Stimulated activated CD4-positive, alpha-beta T cell treated with anti-CD3 and anti-CD28 coated beads, Interleukin-1b, Interleukin-23, amount 100 ng/mL, for 1 hour (primary cell): ENCODE measurements at places on chromosomes 7 and 10.

- DNase-seq = no peak
These were observed 24.0 kb upstream of the NANOS1 start for GRCh38 chr10:119005362-119006043.

DNA sequence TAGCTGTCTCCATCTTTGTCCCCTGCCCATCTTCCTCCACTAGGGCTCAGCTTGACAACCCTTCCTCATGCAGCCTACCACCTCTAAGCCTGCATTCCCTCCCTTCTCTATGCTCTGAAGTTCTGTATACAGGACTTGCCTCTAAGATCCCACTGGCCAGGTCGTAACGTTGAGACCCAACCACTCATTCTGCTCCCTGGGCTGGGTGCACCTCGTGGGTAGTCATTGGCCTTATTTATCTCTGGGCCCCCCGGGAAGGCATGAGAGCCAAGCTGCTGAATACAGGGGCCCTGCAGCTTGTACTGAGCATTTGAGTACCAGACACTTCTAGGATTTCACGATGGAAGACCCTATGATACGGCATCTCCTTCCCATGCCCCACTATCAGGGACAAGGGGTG is 31.2 kb downstream of the MYL10 start:
- no peak for DNase-seq

DNA sequence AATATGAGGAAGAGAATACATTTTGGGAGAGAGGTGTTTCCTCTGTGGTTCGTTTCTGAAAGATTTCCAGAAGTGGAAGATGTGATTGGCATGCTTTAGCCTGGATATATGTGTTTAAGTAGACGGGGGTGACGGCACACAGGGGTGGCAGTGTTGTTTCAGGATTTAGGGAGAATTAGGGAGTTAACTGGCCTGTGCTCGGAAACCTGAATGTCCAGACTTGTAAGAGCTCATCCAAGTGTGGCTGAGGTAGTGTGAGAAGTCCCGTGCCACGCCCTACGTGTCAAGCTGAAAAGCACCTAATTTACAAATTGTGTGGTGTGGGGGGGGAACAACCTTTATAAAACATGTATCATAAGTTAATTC is 1.1 kb downstream of the RALA start:
- no peak for DNase-seq

DNA sequence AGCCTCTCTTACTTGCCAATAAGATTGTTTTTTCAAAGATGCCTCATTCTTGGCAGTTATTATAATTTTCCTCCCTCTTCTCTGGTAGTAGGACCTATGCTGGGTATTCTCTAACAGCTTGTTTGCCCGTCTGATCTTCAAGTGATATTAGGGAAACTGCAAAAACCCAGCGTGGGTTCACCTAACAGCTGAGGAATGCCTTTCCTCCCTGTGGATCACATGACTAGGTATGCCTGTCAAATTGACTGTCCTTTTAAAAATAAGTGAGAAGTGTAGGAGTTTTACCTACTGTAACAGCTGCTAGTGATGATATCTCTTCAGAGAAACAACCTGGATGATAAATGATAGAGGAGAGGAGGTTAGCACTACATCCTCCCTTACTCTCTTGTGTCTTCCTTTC is 22.0 kb downstream of the HECTD2 start:
- no peak for DNase-seq

- peak; percentile 21 for DNase-seq
These were observed 869 bp downstream of the TRIM24 start for GRCh38 chr7:138460649-138461607.

- DNase-seq = no peak
These were observed 101.9 kb downstream of the EXOC4 start for GRCh38 chr7:133354546-133355324.

DNA sequence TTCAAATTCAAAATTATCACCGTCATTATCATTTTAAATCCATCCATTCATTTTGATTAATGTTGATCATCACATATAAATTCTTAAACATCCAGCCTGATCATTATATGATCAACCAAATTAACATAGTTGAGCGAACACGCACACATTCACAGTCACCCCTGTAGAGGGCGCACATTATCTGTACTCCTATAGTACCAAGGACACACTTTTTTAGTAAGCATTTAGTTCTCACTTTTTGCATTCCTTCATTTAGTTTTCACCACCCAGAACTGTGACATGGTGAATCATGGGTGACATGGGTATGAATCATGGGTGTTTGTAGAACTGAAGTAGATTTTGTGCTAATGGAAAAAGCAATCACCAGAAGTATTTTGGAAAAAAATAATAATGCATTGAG is 26.0 kb upstream of the ZNF735 start:
- no peak for DNase-seq

- no peak for DNase-seq
These were observed 195.2 kb downstream of the NXPH1 start for GRCh38 chr7:8628656-8629055.

GRCh38 chr10:58818900-58819299 is 306.2 kb downstream of the BICC1 start:
- DNase-seq = no peak

GRCh38 chr10:18164093-18164492 is 23.9 kb downstream of the CACNB2 start:
- no peak for DNase-seq

GRCh38 chr7:27345997-27346396 is 103.4 kb downstream of the EVX1 start:
- no peak for DNase-seq

DNA sequence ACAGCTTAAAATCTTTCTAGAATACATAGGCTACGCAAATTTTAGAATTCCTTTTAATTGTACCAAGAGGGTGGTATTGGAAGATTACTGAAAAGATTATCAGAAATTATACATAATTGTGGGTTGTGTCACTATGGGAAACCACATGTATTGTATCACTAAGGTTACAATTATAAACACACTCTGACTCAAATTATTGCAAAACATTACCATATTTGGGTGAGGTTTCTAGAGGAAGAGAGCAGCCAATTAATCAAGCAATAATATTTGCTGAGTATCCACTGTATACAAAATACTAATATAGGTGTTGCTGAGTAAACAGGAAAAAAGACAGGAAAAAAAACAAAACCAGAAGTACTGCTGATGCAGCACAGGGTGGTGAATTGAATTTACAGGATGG is 3.1 kb upstream of the CAPZA2 start:
- DNase-seq = no peak

DNA sequence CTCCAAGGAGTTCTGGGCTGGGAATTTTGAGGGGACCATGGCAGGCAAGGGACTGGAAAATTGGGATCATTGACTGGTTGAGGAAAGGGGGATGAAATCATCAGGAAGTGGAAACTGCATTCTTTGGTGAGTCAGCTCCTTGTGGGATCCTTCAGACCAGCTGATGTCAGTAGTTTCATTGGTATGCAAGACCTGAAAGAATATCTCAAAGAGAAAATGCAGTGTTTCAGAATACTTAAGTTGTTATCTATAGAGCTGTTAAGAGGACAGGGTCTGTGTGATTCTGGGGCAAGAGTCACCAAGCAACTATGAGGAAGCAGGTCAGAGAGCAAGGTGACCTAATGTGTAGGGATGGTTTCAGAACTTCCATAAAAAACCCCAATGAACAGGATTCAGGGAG is 595.9 kb upstream of the AUTS2 start:
- no peak for DNase-seq

GRCh38 chr10:79248341-79249185 is 98.7 kb upstream of the PPIF start:
- DNase-seq = no peak
